ENCODE measurements at places on chromosomes 4 and X.

- DNase-seq, result no peak
Measured at GRCh38 chrX:117788339-117788738, 328.3 kb downstream of the KLHL13 start.

- no peak for DNase-seq
Measured at GRCh38 chr4:30722359-30723200, 2.4 kb downstream of the PCDH7 start.

DNA sequence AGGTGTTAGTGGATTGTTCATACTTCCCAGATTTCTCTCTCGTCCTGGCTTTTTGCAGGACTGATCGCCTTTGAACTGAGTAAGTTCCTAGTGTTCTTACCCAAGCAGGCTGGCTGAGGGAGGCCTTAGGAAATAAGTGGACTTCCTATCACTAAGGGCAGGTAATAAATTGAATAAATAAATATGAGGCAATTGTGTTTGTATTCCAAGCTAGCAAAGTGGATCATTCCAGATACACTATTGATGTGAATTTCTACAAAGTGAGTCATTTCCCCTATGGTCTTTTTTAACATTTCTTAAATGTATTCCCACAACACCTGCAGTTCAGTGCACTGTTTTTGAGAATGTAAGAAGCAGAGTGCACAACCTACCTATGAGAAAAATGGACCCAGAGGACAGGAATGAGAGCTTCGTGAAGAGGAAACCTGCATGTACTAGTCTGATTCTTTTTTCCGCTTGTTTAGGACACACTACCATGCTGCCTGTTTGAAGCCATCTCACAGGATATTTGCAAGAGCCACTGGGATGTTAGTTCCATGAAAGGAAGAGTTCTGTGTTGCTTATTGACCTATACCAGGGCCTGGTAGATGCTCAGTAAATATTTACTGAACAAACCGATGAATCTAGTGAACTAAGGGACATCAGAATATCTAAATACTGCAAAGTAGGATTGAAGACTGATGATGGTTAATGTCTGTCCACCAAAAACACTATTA lies 29.0 kb upstream of the SMAD1 start:
- no peak for DNase-seq

- DNase-seq, result no peak
Measured at GRCh38 chrX:40684092-40684491, 36.7 kb upstream of the CXorf38 start.

DNA sequence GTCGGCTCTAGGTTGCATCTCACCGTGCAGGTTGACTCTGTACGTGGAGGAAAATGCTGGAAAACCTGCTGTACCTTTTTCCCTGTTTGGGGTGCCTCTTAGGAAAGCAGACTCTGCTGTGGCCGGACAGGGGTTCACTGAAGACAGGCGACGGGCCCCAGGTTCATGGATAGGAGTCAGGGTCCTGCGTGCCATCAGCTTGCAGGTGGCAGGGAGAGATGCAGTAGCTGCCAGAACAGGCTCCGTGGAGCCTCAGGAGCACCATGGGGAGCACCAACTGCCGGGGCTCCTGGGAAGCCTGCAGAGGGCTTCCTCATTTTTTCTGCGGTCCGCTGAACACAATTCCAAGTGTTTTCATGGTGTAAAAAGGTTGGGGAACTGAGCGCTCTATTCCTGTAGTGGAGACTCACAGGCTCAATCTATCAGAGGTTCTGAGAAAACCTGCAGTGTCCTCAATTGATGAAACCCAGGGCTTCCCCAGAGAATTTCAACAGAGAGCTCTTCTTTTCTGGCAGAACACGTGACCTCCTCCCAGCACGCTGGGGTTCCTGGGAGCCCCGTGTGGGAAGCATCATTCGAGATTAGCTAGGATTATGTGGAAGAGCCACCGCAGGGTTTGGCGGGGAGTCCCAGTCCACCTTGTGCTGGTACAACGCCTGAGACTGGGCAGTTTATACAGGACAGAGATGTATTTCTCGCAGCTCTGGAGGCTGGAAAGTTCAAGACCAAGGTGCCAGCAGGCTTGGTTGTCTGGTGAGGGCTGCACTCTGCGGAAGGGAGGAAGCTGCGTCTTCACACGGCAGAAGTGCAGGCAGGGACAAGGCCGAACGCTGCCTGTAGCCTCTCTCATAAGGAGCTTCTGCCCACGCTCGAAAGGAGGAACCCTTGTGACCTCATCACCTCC lies 1.6 kb downstream of the HTRA3 start:
- no peak for DNase-seq

GRCh38 chr4:89109841-89110540 lies 1.3 kb upstream of the TIGD2 start:
- DNase-seq, result no peak

DNA sequence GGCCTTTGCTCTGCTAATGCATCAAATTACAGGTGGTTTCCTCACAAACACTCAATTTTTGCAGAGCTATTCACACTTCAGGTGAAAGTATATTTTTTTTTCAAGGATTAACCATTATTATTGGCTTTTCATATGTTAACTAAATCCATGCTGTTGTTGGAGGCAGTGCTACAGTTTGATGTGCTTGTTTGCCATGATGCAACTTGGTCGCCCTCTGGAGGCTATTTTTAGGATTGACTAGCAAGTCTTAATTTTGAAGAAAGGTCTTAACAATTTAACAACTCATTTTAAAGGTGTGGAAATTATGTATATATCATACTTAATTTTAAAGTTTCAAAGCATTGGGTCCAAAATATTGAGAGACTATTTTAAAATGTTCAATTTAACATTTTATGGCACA lies 168.8 kb upstream of the FAM47A start:
- no peak for DNase-seq

- DNase-seq, result no peak
Measured at GRCh38 chr4:140463182-140463581, 34.9 kb downstream of the MGAT4D start.

DNA sequence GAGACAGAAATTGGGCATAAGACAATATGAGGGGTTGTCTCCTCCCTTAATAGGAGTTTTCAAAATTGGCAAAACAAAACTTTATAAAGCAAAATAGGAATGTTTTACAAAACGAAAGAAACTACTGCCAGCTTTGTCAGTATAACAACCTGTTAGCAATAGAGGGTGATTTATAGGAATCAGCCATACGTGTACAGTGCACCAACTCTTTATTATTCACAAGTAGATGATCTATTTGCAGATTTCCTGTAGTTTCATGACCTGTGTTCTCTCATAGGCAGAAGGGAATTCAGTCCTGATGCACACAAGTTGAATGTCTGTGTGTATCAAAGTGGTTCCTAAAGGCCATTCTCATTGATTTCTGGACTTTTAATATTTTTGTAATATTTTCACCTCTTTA lies 116.3 kb downstream of the MFAP3L start:
- no peak for DNase-seq

DNA sequence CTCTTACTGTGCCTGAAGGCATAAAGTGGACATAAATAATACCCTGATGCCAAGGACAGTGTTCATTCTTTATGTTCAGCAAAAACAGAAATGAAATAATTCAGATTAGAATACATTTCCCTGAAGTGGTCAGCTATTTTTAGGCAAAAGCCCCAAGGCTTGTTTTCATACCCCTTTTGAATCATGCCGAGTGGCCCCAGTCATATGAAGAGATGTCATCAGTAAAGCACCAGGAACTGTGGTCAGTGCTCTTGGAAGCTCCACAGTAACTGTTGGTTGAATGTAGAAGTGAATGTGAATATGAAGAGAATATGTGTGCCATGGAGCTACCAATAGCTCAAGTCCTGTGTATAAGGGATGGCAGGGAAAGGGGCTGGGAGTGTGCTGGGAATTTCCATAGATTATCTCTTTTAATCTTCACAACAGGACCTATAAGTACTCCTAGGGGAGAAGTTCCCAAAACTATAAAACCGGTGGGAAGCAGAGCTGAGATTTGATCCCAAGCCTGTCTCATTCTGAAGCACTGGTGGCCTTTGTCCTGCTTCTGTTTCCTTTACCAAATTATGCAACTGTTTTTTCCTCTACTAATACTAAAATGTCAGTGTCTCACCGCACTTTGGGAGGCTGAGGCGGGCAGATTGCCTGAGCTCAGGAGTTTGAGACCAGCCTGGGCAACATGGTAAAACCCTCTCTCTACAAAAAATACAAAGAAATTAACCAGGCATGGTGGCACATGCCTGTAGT lies 52.6 kb downstream of the FNIP2 start:
- no peak for DNase-seq
